ENCODE measurements at places on chromosomes 5 and 9.

- no peak for DNase-seq
These were observed 1.3 kb downstream of the GABBR2 start for GRCh38 chr9:98707166-98708102.

DNA sequence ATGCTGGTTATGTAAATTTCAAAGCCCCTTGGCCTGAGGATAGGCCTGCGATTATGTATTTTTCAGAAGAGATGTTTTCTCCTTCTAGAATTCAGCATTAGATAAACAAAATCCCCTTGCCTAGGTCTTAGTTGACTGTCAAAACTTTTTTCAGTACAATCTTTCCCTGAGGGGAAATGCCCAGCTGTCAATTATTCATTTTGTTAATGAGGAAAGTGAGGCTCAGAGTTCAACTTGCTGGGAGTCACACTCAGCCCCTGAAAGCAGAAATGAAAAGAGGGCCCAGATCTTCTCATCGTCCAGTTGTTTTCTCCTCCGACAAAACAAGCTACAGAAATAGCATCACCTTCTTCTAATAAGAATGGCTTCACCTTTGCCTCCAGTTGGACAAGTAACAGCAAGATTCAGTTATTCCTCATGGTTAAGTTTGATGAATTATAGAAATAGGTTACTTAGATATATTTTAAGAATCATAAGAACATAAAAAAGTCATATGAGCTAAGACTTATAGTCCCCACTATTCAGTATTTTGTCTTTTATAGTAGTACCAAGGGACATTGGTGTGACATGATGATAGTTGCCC is 627.1 kb upstream of the WWC1 start:
- no peak for DNase-seq

GRCh38 chr5:111553868-111554267 is 41.5 kb upstream of the STARD4 start:
- DNase-seq = no peak

DNA sequence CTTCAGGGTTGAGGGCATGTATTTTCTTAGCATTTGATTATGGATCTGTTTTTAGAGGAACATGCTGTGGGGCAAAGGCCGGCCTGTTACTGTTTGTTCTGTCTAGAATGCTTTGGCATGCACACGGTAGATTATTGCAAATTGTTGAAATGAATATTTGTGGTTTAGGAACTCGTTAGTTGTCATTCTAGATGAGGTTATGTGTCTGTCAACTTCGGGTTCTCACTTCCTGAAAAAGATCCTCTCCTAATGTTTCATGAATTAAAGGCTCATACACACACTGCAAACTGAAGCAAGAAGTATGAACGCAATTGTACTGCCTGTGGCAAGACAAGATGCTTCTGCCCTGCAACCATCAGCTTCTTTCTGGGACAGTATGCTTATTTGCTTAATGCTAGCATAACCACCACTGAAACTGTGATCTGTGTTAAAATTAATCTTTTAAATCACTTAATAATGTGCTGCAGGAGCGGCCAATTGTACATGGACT is 99.6 kb downstream of the BASP1 start:
- no peak for DNase-seq

DNA sequence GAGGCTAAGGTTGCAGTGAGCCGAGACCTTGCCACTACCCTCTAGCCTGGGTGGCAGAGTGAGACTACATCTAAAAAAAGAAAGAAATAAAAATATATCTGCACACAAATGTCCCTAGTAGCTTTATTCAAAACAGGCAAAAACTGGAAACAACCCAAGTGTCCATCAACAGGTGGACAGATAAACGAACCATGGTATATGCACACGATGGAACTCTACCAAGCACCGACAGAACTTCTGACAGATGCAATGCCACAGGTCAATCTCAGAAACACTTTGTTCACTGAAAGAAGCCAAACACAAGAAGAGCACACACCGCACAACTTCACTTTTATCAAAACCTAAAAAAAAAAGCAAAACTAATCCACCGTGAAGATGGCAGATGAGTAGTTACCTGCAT is 30.4 kb downstream of the CAMSAP1 start:
- no peak for DNase-seq

DNA sequence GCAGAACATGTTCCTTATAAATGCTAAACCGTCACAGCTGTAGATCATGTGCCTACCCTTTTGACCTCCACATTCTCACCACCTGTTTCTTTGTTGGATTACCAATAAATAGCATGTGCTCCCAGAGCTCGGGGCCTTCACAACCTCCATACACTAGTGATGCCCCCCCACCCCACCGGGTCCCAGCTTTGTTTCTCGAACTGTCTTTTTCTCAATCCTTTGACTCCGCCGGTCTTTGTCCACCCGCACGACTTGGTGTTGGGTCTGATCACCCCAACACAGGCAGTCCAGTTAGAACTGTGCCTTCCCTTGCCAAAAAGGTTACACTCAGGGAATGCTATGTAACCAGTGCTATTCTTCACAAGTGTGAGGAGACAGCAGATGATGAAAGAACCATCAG is 485.9 kb upstream of the C9orf72 start:
- no peak for DNase-seq

GRCh38 chr5:135313405-135313804 is 85.6 kb downstream of the MACROH2A1 start:
- no peak for DNase-seq

- DNase-seq = no peak
These were observed 349.3 kb downstream of the SEMA5A start for GRCh38 chr5:9196403-9197227.

GRCh38 chr9:134642385-134643181 is 980 bp downstream of the COL5A1 start:
- DNase-seq = no peak

- DNase-seq = no peak
These were observed 300.3 kb downstream of the ZNF608 start for GRCh38 chr5:124446120-124446519.

DNA sequence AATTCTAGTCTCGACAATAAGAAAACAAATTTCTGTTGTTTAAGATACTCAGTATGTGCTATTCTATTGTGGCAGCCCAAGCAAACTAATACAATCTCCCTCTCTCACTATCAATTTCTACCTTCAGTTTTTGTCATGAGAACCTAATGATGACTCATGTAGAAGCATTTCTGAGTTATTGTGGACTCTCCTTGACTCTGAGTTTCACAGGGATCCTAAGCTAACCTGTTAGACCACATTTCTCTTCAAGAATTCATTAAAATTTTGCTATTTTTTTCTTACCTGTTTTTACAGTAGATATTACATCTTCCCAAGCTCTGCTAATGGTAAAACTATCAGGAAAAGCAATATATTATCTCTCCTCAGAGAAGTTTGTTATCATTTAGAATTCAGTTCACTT is 599.1 kb upstream of the TYRP1 start:
- no peak for DNase-seq

Measured in stimulated activated CD8-positive, alpha-beta memory T cell treated with anti-CD3 and anti-CD28 coated beads, Interleukin-4, amount 100 ng/mL, for 1 hour (primary cell).